ENCODE measurements at places on chromosomes 6 and 20. TPM values are rescaled to one million over a fixed set of nuclear protein-coding genes. Genes with fewer than 3 reads are reported as not detected.

MEI4 gene
- not detected for total RNA-seq

RTEL1 gene
- 7.4 TPM for total RNA-seq

LRRC73 gene
- total RNA-seq, result 1.4 TPM

SLC22A2 gene
- total RNA-seq, result 0.23 TPM

PNLDC1 gene
- not detected for total RNA-seq
